Fibroblast of skin of abdomen (primary cell): ENCODE measurements at places on chromosomes 4 and X.

GRCh38 chr4:177987896-177988295 is 545.7 kb upstream of the AGA start:
- DNase-seq: no peak

DNA sequence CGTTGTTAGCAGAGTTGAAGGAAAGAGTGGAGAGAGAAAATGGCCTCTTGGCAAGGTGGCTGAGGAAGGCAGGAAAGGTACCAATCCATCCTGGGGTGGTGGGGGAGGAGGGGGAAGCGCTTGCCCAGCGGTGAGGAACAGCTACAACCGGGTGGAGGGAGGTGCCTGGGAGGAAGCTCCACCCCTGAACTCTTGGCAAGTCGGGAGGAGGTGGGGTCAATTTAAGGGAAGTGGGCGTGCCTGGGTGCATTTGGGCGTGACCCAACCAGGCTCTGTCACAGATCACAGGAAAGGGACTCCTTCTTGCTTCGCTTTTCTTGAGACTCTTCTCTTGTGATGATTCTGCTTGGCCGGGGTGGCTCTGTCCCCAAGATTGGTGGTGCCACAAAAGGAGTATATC is 41.7 kb downstream of the BCORL1 start:
- peak; percentile 33 for DNase-seq

DNA sequence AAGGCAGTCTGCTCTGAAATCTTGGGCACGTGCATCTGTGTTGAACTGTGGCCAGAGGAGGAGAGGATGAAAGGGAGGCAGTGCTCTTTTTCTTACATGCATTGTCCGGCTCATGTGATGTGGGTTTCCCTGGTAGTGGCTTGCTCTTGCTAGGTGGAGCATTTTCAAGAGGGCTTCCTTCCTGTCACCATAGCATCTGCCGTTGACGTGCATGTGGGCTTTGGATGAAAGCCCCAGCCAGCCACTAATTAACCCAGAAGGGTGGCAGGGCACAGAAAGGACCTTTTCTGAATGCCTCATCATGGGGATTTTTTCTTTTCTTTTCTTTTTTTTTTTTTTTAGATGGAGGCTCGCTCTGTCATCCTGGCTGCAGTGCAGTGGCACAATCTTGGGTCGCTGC is 121.3 kb downstream of the GPR143 start:
- DNase-seq: no peak

DNA sequence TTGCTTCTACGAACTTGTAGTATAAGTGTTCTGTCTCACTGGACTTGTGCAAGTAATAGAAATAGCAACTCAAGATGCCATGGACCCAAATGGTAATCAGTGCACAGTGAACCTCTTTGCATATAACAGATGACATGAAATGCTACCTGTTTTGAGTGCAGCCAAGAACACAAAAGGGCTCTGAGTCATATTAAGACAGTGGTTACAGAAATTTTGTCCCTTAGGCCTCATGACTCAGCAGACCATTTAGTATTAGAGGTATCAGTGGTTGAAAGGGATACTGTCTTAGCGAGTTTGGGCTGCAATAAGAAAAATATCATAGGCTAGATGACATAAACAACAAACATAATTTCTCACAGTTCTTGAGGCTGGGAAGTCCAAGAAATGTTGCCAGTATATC is 502.9 kb upstream of the PCDH10 start:
- no peak for DNase-seq

GRCh38 chr4:41379230-41379629 is 122.5 kb downstream of the UCHL1 start:
- DNase-seq: no peak

- DNase-seq: peak; percentile 25
Observed at GRCh38 chr4:41174444-41174843, 39.9 kb downstream of the APBB2 start.

DNA sequence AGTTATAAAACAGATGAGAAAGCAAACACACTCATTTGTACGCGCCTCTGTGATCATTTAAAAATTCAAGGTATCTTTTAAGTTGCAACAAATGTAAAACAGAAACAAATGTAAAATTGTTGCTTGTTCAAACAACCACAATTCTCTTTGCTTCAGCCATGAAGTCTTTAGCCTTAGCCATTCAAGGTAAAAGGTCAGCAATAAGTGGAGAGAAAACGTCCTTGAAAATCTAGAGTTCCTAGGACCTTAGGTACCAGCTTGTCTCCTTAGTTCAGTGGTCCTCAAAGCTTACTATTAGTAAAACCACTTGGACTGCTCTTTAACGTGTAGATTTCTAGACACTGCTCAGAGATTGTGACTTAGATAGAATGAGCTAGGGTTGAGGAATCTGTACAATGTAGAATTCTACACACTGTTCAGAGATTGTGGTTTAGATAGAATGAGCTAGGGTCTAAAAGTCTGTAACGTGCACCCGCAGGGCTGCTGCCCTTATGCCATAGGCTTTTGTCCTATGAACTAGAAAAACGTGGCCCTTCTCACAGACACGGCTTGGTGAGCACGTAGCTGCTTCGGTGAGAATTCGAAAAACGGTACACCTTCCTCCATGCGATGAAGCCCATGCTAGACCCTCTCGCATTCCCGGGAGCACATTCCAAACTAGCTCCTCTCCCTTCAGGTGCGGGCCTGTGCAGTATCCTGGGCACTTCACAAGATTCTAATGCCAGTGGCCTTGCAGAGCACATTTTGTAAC is 1.7 kb downstream of the PLAC8 start:
- DNase-seq: peak; percentile 59

GRCh38 chrX:66022632-66023384 is 17.1 kb downstream of the VSIG4 start:
- no peak for DNase-seq

GRCh38 chrX:133645977-133646718 is 230.9 kb upstream of the GPC4 start:
- DNase-seq: peak; percentile 79

DNA sequence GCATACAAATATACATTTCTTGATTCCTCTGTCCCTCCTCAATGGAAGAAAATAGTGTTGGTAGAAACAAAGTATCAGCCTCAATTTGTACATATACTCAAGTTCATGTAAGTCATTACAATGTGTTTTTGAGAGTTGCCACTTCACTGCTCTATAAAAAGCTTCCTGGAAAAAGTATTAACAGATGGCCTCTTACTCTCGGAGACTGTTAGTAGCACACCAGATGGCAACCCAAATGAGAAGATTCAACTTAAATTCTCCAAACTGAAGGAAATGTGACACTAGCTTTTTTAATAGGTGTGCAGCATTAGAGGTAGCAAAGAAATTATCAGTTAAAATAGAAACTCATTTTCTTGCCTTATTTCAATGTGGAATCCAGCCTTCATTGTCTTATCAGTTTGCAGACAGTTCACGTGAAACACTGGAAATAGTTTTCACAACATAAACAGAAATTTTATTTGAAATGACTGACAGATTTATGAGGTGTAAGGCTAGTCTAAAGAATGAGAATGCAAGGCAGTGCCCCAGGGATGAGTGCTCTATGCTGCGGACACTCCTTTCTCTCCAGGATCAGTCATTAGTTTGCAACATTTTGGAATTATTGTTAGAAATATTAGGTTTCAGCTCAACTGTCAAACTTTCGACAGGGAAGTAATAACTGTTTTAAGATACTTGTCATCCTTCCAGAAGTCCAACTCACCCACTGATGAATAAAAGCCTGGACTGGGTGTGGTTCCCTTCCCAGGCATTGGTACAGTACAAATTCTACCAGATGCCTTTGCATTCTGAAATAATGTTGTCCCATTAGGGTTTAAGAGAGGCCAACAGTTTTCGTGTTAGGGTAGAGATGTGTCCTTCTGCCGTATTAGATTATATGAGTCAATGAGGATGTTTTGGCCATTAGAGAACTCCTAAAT is 50.9 kb downstream of the IDS start:
- DNase-seq: no peak
